Esophagus squamous epithelium (tissue), 5 donors: ENCODE measurements at places on chromosomes 5 and 9.

DNA sequence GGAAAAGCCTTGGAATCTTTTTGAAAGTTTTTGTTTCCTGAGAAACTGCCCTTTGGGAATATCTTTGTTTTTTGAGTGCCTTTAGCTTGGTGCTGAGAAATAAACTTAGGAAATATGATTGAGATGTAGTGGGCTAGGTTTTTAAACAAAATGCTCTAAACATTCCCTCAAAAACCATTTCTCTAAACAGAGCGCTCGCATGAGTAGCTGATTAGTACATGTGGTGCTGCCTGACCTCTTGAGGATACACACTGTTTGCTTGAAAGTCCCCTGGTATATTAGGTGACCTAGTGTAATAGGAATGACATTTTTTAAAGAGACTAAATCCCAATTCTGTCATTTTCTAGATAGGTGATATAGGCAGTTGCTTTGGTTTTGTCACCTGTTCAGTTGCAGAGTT, 132.3 kb downstream of the ADAMTSL1 start:
- DNase-seq: no peak

DNA sequence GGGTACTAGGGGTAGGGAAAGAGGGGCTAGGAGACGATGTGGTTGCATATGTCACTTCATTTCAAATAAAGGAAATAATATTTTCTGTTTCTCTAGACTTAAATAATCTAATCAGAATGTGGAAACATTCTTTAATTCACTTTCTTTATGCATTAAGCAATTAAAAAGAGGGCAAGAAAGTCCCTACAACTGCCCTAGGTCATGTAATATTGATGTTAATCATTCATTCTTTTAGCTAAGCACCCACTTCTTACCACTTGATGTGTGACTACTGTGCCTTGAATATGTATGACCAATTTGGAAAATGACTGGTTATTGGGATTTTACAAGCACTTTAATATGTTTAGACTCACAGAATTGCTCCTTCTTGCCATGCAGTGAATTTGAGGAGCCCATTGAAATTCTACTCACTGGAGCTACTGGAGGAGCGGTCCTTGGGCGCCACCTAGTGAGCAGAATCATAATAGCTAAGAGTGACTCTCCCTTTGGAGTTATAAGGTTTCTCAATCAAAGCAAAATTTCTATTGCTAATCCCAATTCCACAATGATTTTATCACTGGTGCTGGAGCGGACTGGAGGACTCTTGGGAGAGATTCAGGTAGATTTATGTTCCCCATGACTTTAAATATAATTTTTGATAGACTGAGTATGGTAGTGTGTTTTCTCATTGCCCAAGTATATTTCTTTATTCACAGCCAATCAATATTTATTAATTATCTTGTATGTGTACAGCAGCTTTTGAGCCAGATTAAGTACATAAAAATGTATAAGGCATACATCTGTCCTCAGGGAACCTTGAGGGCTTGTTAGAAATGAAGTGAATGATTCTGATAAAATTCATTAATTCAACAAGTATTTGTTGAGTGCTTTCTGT, 225.1 kb downstream of the ADGRV1 start:
- no peak for DNase-seq

- DNase-seq: no peak
Observed at GRCh38 chr9:112887381-112887780, 3.3 kb downstream of the SLC46A2 start.

DNA sequence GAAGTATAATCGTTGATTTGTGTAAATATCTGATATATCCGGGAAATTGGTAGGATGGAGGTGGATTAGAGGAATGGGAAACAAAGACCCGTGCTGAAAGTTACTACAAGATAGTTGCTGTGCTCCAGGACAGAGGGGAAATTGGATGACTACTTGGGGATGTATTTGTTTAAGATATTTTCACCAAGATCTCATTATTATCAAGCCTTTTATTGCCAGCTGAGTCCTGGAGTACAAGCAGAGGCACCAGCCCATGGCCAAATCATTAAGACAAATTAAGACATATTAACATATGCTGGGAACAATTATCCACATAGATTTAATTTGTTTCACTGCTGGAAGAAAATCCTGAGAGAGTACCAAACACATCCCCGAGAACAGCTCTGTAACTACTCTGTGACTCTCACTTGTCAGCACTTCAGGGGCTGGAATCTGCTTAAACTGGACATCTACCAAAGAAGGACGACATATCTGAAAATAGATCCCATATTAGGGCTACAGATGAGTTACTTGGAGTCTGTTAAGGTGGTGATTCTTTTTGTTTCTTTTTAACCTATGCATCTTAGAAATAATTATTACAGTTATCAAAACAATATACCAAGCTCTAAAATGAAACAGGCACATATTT, 68.2 kb downstream of the SLC1A1 start:
- no peak for DNase-seq

DNA sequence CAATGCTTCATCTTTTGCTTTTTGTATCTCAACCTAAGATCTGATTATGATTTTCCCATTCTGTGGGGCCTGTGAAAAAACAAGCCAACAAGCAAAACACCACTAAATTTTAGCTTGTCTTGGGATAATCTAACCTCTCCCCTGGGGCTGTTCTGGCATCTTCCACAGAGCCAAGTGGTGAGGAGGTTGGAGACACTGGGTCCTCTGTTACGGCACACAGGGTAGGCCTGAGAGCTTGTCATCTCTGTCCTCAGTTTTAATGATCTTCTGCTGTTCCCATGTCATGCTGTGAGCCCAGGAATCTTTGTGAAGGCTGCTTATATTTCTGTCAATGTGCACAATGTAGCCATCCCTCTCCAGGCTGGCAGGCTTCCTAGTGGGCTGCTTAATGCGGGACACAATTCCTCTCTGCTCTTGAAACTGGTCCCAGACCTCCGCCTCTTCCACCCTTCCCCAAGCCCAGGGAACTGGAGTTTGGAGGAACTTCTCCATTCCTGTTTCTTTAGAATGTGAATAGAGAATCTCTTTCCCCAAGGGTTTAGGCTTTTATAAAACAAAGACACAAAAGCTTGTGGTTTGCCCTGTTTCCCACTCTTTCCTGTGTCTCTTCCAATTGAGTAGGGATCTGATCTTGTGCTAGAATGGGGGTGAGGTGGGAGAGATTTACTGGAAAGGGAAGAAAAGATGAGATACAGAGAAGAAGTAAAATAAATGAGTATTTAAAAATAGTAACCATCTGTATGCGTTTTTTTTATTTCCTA, 30.9 kb upstream of the SEMA6A start:
- DNase-seq: no peak

DNA sequence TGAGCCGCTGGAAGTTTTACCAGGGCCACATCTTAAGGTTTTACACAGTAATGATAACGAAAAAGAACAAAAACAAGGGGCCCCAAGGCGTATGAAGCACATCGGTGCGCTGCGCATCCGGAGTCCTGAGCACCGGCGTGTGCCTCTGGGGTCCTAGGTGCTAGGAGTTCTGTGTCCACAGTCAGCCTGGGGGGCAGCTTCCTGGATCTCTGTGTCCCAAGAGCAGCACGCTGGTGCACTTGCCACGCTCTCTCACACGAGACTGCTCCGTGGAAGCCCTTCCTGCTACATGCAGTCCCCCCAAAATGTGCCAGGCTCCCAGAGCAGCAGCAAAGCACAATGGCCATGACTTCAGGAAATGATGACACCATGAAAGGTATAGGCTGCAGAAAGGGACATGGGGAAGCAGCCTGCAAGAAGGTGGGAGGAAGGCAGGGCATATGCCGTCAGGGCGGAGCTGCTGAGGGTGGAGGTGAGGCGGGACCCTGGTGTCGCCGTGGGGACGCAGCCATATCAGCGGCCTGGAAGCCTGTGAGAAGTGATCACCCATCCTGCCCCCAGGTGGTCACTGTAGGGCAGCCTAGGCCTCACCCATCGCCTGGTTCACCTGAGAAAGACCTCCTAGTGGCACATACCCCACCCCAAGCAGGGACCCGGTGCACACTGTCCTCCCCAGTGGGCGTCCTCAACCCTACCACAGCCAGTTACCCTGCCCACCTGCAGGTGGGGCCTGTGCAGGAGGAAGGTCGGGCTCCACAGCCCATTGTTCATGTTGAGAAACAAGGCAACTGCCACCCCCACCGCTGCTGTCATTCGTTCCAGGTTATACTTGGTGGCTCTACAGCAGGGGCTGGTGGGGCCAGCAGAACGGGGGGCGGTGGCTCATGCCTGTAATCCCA, 23.6 kb upstream of the SLC6A3 start:
- no peak for DNase-seq

- DNase-seq: no peak
Observed at GRCh38 chr5:2366816-2367215, 384.7 kb downstream of the IRX2 start.

DNA sequence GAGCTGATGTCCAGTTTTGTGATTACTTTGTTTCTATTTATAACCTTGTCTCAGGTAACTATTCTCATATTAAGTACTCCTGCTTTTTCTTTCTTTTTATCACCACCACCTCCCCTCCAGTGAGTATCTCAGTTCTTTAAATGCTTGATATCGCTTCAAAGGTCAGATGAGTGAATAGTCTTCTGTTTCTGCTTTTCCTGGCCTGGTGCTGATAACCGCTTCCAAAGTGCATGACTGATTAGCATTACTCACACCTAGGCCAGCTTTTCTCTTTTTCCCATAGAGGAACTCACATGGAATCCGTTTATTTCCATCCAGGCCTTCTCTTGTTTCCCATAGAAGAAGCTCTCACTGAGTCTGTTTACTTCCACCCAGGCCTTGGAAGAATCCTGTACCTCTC, 3.2 kb downstream of the SLC36A1 start:
- no peak for DNase-seq

- no peak for DNase-seq
Observed at GRCh38 chr9:31084350-31084749, 1300.1 kb upstream of the ACO1 start.

- no peak for DNase-seq
Observed at GRCh38 chr5:9264301-9264700, 281.6 kb downstream of the SEMA5A start.

- no peak for DNase-seq
Observed at GRCh38 chr5:177605667-177606066, 5.7 kb downstream of the B4GALT7 start.
